COR-L47 (cell line): ENCODE measurements at places on chromosomes 7 and 10.

- DNase-seq, result peak; percentile 30
Observed at GRCh38 chr10:29736366-29737073, 101.7 kb upstream of the SVIL start.

GRCh38 chr10:125026974-125027735 is 85.2 kb downstream of the ZRANB1 start:
- no peak for DNase-seq

- DNase-seq, result no peak
Observed at GRCh38 chr10:105540381-105540780, 899.3 kb downstream of the SORCS3 start.

GRCh38 chr7:1060315-1061072 is 16.1 kb downstream of the GPR146 start:
- DNase-seq, result no peak

GRCh38 chr7:1531263-1531978 is 919 bp downstream of the MAFK start:
- DNase-seq, result no peak

- no peak for DNase-seq
Observed at GRCh38 chr7:37027557-37028341, 303.5 kb upstream of the AOAH start.

GRCh38 chr10:63760034-63760707 is 239.0 kb downstream of the REEP3 start:
- DNase-seq, result no peak

DNA sequence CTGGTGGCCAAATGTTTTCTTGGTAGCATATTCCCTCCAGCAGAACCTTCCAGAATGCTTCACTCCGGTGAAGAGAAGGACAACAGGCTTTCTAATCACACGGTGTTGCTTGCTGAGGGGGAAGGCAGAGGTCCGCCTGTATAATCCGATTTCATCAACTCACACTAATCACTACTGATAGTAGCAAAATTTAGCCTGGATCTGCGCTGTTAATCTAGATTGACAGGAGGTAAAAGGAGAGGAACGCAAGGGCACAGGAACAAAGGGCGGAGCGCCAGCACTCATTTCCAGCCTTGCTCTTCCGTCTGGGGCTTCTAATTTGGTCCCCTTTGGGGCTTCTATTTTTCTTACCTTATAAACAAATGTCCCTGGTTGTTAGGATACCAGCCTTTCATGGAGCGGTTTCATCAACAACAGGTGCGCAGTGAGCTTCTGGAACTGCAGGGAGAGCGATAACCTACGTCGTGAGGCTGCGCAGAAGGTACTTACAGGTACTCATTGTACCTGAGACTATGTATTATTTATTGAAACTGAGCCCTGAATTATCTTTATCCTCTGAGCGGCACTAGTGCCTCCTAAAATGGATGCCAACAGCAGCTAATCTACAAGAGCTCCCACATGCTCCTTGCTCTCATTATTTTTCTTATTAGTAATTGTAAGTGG is 150.6 kb downstream of the CACNB2 start:
- peak; percentile 72 for DNase-seq

- peak; percentile 21 for DNase-seq
Observed at GRCh38 chr10:36188080-36188453, 546.0 kb upstream of the FZD8 start.

GRCh38 chr10:35434533-35434932 is 98.2 kb downstream of the CCNY start:
- DNase-seq, result no peak

DNA sequence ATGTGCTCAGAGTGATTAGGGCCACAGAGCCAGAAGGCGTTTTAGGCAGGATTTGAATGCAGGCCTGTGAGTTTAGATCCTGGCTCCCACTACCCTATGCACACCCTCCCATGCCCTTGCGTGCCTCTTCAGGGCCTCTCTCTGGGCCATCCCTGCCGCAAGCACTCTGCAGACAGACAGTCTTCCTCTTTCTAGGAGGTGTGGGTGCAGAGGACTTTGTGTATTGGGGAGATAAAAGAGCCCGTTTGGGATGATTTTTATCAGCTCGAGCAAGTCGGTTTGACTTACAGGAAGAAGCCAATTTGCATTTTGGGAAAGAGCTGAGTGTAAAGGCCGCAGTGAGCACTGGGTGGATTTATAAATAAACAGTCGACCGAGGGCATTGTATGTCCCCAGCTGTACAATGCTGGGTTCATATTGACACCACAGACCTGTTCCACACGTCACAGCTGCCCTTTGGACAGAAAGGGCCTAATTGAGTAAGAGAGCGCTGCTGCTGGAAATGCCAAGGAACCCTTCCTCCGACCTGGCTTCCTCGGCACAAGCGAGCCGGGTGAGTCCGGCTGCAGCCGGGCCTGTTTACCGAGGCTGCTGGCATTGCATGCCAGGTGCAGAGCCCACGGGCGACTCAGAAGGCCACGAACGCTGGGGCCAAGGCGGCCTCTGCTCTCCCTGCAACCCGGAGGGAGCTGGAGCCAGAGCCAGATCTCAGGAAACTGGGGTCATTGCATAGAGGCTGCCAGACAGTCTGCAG is 25.1 kb downstream of the ZMIZ1 start:
- DNase-seq, result no peak

- no peak for DNase-seq
Observed at GRCh38 chr10:61779950-61780659, 117.4 kb downstream of the CABCOCO1 start.

GRCh38 chr7:41103331-41103730 is 599.6 kb downstream of the INHBA start:
- DNase-seq, result no peak

GRCh38 chr7:1312136-1313070 is 79.7 kb downstream of the UNCX start:
- no peak for DNase-seq

DNA sequence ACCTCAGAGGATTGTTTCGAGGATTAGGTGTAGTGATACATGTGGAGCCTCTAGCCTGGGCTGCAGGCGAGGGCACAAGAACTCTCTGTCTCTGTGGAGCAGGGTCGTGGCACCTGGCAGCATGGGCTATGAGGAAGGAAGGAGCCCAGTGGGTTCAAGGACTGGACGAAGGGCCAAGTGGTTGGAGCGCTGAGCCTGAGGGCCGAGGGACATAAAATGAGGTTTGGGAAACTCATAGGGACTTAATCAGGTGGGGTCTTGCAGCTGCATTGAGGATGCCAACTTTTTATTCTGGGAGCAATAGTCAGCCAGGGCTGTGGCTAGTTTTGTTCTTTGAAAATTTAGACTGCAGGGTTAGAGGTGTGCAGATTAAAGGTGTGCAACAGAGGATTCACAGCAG is 33.0 kb upstream of the ZNF32 start:
- no peak for DNase-seq

- no peak for DNase-seq
Observed at GRCh38 chr7:40311307-40311706, 176.5 kb downstream of the SUGCT start.

- no peak for DNase-seq
Observed at GRCh38 chr10:5550250-5550545, 25.4 kb downstream of the CALML3 start.

DNA sequence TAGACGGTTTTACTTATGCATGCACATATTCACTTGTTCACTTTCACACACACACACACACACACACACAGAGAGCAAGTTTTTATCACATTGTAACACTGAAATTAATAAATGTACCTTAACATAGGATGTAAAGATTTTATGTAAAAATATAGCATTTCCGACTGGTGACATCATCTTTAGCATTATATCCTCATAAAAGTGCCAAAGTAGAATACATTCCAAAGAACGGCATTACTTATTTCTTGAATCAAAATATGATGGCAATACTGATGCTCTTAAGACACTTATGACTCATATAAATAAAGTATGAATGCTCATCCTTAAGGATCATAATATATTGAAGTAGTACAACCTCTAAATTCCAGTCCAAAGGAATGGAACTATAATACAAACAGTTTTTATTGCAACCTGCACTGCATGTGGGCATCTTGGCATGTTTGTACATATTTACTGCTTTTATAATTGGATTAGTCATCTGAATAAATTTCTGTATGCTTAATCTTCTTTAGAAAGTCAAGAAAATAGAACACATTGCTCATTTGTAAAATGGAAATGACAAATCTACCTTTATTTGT is 290.0 kb upstream of the SEMA3A start:
- no peak for DNase-seq

DNA sequence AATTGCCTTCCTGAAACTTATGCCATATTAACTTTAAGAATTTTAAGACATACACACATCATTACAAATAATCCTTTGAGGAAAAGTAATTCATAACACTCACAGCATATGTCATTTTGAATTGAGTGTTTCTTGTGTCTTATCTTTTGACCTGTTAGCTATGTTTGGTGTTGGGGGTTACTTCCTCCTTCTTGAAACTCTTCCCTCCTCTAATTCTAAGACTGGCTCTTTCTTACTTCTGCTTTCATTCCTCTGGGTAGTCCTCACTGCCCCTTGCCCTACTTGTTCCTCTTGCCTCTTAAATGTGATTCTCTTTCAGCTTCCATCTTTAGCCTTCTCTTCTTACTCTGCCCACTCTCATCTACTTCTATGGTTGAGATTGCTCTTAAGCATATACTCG is 28.3 kb upstream of the PIP4K2A start:
- DNase-seq, result no peak

DNA sequence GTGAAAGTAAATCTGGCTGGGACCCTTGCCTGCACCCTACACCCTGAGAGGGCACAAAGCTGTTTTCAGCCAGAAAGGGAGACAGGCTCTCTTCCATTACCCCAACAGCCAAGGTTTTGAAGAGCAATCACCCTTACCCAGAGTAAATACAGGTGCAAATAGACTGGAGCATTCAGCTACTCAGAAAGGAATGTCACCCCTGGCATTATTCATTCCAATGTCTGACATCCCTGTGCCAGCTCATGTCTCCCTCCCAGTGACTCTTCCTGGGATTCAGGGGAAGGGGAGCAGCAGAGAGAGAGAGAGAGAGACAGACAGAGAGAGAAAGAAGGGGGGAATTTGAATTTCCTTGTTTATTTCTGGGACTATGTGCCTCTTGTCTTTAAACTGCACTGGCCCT is 611.8 kb downstream of the SORCS3 start:
- no peak for DNase-seq

DNA sequence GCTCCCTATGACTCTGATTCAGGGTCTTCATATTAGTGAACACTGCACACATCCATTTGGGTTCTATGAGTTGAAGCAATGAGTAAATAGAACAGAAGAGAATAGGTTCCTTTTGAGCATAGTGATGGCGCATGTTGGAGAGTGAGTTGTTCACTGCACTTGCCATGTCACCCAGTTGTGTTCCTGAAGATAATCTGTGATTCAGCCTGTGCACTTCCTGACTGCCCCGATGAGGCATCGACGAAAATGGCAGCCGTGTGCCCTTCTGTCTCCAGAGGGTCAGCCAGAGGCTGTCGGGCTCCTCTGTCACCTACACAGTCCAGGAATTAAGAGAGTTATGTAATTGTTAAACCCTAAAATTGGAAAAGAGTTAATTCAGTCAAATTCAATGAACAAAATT is 94.7 kb downstream of the GALNT11 start:
- no peak for DNase-seq

DNA sequence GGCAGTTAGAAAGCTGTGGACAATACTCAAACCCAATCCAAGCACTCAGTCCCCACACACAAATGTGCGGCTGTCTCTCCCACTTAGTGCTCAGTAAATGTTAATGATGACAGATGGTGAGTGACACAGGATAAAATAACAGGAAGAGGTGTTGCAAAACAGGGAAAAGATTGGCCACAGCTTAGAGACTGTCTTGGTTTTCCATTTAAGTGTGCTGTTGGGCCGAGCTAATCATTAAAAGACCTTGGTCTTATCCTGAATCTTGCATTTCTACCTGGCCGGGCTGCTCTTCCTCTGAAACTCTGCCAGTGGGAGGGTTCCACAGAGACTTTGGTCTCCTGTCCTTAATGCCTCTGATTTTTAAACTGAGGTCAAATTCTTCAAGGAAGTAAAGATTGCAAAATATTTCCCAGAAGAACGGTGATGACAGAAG is 113.1 kb upstream of the RNF32 start:
- no peak for DNase-seq

- no peak for DNase-seq
Observed at GRCh38 chr10:123784646-123785045, 107.0 kb downstream of the CPXM2 start.

DNA sequence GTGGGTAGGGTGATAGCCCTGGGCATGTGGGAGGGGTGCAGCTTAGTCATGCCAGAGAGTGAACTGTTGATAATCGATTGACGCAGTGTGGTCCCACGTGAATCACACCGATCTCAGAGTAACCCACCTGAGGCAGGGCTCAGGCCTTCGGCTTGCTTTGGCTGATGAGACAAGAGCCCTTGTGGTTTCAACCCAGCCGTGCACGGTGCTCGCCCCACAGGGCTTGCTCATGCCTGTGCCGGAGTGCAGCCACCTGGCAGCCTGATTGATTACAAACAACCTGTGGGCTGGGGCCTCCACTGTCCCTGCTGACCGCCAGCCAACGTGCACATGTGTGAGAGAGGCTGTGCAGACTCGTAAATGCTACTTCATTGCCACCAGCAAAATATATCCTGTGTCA is 144.9 kb upstream of the ADARB2 start:
- DNase-seq, result no peak

GRCh38 chr7:119664601-119665000 is 608.4 kb upstream of the KCND2 start:
- DNase-seq, result no peak

- no peak for DNase-seq
Observed at GRCh38 chr7:139767561-139767982, 10.2 kb downstream of the HIPK2 start.

DNA sequence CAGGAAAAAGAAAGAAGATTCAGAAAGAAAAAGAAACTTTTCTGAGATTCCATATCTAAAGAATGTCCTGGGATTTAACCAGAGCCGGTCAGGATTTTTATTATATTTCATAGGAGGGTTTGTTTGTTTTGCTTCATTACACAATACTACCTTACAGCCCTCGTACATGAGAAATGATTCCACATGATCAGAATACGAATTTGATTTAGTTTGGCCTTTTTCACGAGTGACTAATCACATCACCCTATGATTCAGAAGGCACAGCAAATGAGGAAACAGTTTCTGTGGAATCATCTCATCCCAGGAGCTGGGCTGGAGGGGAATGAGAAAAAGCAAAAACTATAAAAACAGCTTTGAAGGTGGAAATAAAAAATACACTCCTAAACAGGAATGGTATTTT is 54.7 kb upstream of the VWC2 start:
- no peak for DNase-seq

GRCh38 chr7:110681941-110682340 is 409.0 kb upstream of the LRRN3 start:
- DNase-seq, result no peak
